ENCODE measurements at places on chromosomes 1 and 21. TPM values are rescaled to one million over a fixed set of nuclear protein-coding genes. Genes with fewer than 3 reads are reported as not detected.

Gene FAAH
- polyA plus RNA-seq: 31.4 TPM

Gene HHIPL2
- polyA plus RNA-seq: not detected

Gene SAMSN1
- 1.4 TPM for polyA plus RNA-seq

Gene SPRR3
- polyA plus RNA-seq: 0.53 TPM

Gene PADI2
- 4.2 TPM for polyA plus RNA-seq

Gene ASPM
- 0.09 TPM for polyA plus RNA-seq

Gene ERO1B
- polyA plus RNA-seq: 6.5 TPM

Gene DIO1
- not detected for polyA plus RNA-seq

Measured in adipose tissue (tissue), 3 donors.